ENCODE measurements at places on chromosomes 7 and 10. TPM values are rescaled to one million over a fixed set of nuclear protein-coding genes. Genes with fewer than 3 reads are reported as not detected.

FGL2 gene
- total RNA-seq: 1.4 TPM

IGFBP3 gene
- 134 TPM for total RNA-seq

PRR15 gene
- 112 TPM for total RNA-seq

SPDYE5 gene
- total RNA-seq: not detected

SFTPA1 gene
- total RNA-seq: not detected

SLC18A3 gene
- not detected for total RNA-seq

WEE2 gene
- total RNA-seq: not detected

ZSCAN21 gene
- 19.2 TPM for total RNA-seq

FGFR2 gene
- total RNA-seq: not detected

FZD8 gene
- 11.7 TPM for total RNA-seq

SFXN3 gene
- 54.8 TPM for total RNA-seq

ERVW-1 gene
- total RNA-seq: not detected

ADCYAP1R1 gene
- total RNA-seq: not detected

GAD2 gene
- total RNA-seq: not detected

VAX1 gene
- total RNA-seq: not detected

FEZF1 gene
- not detected for total RNA-seq

PLAC9 gene
- total RNA-seq: 260 TPM

C10orf105 gene
- total RNA-seq: 0.12 TPM

RADIL gene
- 1.3 TPM for total RNA-seq

MRC1 gene
- total RNA-seq: 0.09 TPM

HMX2 gene
- not detected for total RNA-seq

LGI1 gene
- not detected for total RNA-seq

FFAR4 gene
- total RNA-seq: not detected
